HCT116 (cell line): ENCODE measurements at places on chromosomes 6 and 20.

DNA sequence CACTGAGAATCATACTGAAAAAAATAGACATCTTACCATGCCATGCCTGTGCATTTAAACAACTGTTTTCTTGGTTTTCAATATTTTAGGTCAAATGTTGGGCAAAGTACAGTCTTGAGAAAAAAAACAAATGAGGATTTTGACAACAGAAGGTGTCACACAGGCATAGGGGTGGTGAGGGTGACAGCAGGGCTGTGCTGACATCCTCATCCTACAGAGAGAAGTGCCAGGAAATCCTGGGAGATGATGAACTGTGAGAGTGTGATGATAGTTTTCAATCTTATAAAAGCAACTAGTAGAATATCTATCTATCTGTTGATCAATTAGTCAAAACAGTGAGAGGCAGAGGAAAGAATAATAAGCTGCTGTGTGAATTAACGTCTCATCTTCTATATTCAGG is 23.9 kb downstream of the CST8 start:
- DNase-seq, result no peak

- no peak for DNase-seq
Measured at GRCh38 chr20:20425823-20426654, 58.1 kb downstream of the INSM1 start.

GRCh38 chr6:94217836-94218235 is 798.5 kb upstream of the EPHA7 start:
- no peak for DNase-seq

DNA sequence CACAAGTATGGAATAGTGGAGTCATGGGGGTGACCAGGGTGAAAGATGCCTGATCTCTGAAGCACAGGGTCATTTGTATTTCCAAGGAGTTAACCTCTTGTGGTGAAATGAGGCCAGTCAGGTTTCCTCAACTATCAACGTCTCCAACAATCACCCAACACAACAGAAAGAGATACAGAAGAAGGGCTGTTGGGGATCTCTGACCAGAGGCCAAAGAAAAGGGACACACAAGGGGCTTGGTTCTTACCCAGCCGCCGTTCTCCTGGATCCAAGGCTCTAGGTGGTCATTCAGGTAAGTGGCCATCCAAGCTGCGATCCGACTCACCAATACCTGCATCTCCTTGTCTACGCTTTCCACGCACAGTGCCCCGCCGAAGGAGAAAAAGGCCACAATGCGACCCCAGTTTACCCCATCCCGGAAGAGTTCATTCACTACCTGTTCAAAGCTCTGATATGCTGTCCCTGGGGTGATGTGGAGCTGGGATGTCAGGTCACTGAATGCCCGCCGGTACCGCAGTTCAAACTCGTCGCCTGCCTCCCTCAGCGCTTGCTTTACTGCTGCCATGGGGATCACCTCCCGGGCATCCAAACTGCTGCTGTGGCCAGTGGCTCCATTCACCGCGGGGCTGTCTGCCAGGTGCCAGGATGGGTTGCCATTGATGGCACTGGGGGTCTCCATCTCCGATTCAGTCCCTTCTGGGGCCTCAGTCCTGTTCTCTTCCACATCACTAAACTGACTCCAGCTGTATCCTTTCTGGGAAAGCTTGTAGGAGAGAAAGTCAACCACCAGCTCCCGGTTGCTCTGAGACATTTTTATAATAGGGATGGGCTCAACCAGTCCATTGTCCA is 1.0 kb downstream of the BCL2L1 start:
- no peak for DNase-seq

DNA sequence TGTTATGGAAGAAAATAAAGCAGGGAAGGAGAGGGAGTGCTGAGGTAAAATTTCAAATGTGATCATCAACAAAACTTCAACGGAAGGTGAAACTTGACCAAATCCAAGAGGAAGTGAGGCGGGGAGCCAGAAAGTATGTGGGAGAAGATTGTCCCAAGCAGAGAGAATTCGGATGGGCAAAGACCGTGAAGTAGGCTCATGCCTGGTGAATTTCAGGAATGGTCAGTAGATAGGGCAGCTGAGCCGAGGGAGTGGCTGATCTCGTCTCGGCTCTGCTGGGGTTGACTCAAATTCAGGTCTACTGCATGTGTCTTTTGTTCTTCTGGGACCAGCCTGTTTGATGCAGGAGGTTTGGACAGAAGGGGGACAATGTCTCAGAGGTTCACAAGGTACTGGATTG is 7.0 kb upstream of the CSNK2A1 start:
- no peak for DNase-seq

DNA sequence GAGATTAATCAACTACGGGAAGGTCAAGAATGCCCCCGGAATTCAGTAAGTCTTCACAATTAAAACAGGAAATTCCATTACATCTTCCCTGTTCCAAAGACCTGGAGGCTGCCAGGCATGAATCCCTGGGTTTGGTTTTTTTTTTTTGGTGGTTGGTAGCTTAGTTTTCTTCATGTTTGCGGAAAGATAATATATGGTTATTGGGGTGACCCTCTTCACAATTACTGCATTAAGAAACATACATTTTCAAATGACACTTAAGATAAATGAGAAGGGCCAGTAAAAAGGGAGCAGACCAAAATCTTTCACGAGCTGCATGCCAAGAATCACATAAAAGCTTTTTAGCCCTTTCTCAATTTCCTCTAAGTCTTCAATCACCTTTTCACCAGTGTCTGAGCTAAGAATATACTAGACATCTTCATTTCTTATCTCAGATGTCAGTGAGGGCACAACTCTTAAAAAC is 64.0 kb downstream of the KIF13A start:
- DNase-seq, result no peak

GRCh38 chr6:6003621-6004366 is 2.9 kb downstream of the NRN1 start:
- DNase-seq, result no peak
